Glomerular endothelial cell (primary cell): ENCODE measurements at places on chromosomes 16 and 17.

- no peak for DNase-seq
Observed at GRCh38 chr17:29591146-29591736, 1.7 kb upstream of the ANKRD13B start.

- no peak for DNase-seq
Observed at GRCh38 chr16:11312718-11313492, 31.8 kb upstream of the PRM1 start.

- DNase-seq = no peak
Observed at GRCh38 chr17:204427-205147, 23.1 kb upstream of the DOC2B start.

- no peak for DNase-seq
Observed at GRCh38 chr16:88770461-88771293, 14.3 kb downstream of the PIEZO1 start.

GRCh38 chr17:10384175-10384574 is 11.4 kb upstream of the MYH13 start:
- no peak for DNase-seq

DNA sequence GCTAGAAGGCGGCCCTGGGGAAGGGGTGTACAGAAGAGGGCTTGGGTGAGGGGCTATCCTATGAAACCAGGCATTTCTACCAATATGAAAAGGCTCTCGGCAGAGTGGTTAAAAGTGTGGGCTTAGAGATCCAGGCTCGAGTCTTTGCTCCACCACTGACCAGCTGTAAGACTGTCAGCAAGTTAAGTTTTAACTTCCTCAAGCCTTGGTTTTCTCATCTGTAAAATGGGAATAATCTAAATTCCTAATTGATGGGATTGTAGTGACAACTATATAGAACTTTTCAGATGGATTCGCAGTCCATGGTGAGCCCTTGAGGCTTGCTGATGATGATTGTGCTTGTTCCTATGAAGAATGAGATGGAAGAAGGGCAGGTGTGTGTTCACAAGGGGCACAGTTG is 50.6 kb upstream of the NDRG4 start:
- no peak for DNase-seq
